ENCODE measurements at places on chromosomes 1 and 21.

GRCh38 chr1:99619583-99619982, 26.3 kb upstream of the PALMD start:
- DNase-seq: no peak

DNA sequence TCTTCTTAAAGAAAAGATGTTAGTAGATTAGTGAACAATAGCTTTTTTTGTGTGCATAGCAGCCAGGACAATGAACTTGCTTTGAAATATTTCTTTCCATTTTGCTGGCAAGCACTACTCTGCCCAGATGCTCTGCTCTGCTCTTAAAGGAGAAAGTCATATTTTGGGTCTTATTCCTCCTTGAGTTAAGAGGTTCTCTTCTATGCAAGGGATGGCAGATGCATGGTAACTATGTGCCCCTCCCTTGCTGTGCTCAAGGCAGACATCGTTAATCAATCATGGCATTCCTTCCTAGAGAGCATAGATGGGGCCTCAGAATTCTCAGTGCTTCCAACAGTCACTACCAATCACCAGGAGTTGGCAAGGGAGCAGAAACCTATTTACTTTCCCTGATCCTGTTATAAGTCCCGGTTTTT, 27.6 kb downstream of the NIPAL3 start:
- no peak for DNase-seq

DNA sequence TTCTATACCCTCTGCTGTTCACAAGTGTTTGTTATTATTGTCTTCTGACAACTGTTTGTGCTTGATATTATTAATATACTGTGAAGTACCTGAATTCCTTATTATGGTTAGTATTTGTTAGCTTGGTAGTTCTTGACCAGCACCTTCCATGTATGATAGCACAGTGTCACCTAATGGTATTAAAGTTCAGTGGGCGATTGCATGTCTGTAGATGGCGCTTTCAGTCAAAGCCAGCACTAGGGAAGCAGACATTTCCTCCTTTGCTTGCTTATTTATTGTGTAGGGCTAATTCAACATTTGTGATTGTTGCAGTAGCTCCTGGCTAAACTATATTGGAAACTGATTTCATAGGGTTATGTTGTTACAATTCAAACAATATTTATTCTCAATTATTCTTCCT, 218.0 kb downstream of the ZP4 start:
- no peak for DNase-seq

DNA sequence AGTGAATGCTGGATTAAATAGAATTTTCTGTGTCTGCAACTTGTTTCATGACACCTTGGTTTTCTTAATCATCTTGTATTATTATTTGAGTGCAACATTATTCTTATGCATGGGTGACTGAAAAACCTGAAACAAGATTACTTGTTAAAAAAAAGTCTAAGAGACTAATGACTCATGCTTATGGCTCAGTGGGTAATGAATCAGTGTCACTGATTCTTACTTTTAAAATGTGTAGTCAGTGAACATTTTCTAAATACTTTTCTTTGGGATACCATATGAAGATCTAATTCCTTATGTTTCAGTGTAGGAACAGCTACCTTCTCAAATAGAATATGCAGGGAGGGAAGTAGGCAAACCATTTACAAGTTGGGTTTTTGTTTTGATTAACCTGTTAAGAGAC, 65.5 kb downstream of the PRKAA2 start:
- DNase-seq: no peak

GRCh38 chr1:17919525-17920439, 164.6 kb downstream of the ACTL8 start:
- no peak for DNase-seq

GRCh38 chr1:177384461-177384860, 213.7 kb downstream of the BRINP2 start:
- DNase-seq: no peak

DNA sequence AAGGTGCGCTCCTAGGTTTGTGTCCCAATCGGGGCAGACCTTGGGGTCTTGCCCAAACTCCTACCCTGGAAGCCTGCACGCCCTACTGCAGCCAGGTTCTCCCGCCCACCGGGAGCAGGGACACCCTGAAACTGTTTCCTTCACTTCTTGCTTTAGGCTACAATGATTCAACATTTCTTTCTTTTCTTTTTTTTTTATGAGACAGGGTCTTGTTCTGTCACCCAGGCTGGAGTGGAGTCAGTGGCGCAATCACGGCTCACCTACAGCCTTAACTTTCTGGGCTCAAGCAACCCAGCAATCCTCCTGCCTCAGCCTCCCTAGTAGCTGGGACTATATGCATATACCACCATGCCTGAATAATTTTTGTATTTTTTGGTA, 75.8 kb downstream of the ITPKB start:
- DNase-seq: no peak

DNA sequence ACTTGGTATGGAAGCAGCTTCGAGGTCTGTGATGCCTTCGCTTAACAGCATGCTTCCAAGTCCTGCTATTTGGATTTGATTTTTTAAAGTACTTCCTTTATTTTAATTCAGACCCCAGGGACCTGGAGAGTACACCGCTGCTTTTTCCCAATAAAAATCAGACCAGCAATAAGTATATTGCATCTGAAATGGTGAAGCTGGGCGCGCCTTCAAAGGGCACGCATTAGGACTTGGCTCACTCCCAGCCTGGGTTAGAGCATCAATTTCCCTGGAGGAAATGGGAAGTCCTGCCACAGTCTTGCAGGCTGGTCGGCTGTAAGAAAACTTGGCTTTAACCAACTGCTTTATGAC, 325.1 kb downstream of the RRAGC start:
- peak; percentile 49 for DNase-seq

- no peak for DNase-seq
Observed at GRCh38 chr1:230972855-230973271, 5.8 kb downstream of the TTC13 start.

DNA sequence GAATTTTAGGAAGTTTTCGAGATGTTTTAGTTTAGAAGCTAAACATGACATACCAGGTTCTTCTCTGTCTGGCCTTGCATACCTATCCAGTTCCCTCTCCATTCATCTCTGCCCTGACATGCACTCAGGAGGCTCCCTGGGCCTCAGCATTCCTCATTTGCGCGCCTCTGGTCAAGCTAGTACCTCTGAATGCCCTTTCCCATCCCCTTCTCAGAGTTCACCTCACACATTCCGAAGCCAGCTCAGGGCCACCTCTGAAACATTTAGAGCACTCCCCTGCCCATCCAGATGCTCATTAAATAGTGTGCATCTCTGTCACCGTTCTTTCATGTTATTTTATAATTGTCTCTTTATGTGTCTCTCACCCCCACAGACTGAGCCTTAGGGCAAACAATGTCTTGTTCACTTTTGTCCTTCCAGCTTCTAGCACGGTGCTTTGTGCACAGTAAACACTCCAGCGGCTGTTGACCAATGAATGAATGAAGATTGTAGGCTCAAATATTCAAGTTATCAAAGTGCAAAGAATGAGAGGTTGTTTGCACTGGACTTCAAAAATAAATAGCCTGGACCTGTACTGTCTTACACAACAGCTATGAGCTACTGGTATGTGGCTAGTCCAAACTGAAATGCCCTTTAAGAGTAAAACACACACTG, 1.2 kb upstream of the DHCR24 start:
- DNase-seq: no peak

DNA sequence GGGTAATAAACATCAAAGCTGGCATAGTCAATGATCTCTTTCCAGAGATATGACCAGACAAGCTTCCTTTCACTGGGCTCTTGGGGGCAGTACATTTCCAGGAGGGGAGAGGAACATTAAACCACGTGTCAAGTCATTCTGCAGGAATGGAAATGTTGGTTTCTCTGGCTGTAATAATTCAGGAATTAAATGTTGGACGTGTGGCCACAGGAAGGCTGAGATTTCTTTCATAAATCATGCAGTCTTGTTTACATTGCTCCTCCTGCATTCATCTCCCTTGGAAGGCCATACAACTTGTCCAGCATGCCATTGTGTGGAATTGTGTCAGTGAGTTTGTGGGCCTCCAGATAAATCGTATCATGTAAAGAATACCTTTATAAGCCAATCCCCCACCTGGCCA, 259.2 kb downstream of the ADGRL2 start:
- no peak for DNase-seq

DNA sequence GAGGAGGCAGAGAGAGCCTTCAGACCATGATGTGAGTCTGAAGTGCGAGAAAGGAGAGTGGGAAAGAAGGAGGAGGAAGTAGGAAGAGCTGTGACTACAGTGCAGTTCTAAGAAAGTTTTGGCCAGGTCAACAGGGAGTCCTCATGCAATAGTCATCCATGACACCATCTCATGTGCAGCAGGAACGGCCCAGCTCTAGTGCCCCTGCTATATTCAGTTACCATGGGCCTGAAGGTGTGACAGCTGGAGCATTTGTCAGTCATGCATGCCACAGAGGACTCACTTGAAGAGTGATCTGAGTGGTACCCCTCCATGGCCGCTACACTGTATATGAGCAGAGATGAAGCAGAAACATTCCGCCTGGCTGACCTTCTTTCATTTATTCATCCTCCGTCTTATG, 77.9 kb downstream of the OMA1 start:
- no peak for DNase-seq

DNA sequence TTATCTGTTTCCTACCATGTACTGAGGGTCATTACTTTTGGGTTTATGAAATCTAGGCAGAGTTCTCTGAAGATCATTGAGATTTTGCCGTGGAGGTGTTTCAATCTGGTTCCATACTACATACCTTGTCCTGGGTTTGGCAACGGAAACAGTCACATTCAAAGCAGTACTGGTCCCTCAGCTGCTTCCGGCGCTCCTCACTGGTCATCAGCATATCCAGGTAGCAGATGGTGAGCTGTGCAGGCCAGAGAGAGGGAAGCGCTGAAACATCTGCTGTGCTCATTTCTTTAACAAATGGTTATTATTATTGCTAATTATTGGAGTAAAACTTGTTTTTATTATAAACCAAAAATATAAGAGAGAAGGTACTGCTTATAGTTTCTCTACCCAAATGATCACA, 591.7 kb downstream of the SMYD3 start:
- peak; percentile 55 for DNase-seq

DNA sequence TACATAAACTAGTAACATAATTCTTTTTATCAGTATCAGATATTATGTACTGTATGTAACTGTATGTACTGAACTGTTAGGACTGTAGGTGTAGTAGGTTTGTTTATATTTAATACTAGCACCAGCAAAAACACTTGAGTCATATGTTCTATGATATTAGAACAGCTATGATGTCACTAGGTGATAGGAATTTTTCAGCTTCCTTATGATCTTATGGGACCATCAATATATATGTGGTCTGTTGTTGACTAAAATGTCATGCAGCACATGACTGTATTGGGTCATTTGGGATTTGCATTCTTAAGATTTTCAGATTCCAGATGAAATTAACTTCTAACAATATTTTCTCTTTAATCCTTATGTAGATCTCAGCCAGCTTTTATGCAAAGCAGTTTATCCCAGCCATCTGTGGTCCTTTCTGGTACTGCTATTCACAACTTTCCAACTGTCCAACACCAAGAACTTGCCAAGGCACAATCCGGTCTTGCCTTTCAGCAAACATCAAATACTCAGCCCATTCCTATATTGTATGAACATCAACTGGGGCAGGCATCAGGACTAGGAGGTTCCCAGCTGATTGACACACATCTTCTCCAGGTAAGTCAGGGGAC, 38.3 kb upstream of the MYOCOS start:
- DNase-seq: no peak

DNA sequence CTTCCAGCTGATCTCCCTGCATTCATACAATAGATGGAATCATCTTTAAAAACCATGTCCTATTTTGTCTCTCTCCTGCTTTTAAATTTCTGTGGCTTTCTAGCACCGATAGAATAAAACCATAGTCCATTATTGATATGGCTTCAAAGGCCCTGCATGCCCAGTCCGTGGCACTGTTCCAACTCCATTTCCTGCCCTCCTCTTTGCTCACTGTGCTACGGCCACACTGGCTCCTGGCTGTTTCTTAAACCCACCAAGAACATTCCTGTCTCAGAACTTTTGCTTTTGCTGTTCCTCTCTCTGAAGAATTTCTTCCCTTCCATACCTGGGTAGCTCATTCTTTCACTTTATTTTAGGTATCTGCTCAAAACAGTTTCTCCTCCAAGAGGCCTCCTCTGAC, 7.2 kb downstream of the SLAMF1 start:
- DNase-seq: no peak

DNA sequence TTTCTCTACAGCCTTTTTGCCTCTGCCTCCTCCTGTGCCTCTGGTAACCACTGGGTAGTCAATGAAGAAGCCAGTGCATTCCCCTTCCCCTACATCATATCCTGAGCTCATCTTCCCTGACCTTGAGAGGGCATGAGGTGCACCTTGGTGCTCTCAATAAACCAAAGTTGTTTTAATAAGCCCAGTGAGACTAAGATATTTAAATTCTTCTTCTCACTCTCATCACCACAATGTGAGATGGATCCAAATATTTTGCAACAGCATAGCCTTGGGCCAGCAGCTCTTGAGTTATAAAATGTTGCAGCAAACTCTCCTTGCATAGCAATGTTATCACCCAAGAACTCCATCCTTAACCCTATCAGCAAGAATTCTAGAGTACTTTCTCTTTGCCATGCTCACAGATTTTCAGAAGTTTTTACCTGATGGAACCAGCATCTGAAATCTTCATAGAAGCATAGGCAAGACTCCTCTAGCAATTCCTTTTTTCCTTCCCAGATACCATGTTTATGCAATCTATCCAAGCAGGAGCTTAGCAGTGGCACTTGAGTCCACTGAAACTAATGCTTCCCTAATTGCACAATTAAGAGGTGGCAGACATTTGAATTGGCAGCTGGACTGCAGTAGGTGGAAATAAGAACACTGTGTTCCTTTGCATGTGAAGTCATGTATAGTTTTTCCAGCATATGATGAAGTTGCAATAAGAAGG, 36.8 kb downstream of the CDC7 start:
- DNase-seq: no peak

DNA sequence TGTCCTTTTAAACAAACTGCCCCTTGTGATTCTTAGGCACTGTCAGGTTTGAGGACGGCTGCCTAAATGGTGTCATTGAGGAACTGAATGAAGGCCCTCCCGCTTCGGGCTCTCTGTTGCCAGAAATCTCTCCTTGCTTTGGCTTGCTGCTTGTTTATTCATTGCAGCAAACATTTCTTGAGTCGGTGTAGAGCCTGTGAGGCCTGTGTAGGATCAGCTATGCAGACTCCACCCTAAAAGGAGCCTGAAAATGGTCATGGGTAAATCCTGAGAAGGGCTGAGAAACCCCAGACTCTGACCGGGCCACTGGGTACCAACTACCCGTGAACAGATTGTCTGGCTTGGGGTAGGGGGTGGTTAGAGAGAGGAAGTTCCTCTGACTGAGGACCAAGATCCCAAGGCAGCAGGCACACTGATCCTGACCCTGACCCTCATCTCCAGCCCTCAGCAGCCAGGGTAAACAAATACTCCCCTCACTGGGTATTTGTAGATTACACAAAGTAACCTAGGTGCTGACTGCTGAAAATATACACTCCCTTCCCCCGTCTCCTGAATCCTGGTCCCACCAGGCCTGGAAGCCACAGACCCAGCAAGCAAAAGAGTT, 3.1 kb downstream of the IL6R start:
- DNase-seq: no peak

GRCh38 chr1:15218287-15219279, 28.4 kb upstream of the FHAD1 start:
- DNase-seq: no peak

- DNase-seq: no peak
Observed at GRCh38 chr1:230827081-230827681, 41.1 kb downstream of the C1orf198 start.
